ENCODE measurements at places on chromosomes 2 and 18. TPM values are rescaled to one million over a fixed set of nuclear protein-coding genes. Genes with fewer than 3 reads are reported as not detected.

The RGPD4 gene
- polyA plus RNA-seq, result not detected

The ALKAL2 gene
- 78.8 TPM for polyA plus RNA-seq

The DES gene
- polyA plus RNA-seq, result 58.4 TPM

The AMER3 gene
- 1.2 TPM for polyA plus RNA-seq

The L3MBTL4 gene
- 3.9 TPM for polyA plus RNA-seq

The SMPD4 gene
- polyA plus RNA-seq, result 94.4 TPM

The REG3A gene
- 0.88 TPM for polyA plus RNA-seq

The CUL3 gene
- polyA plus RNA-seq, result 80.8 TPM

The ABCB11 gene
- polyA plus RNA-seq, result 0.05 TPM

The INO80D gene
- polyA plus RNA-seq, result 5.6 TPM

The CPO gene
- polyA plus RNA-seq, result 5.7 TPM

The VSNL1 gene
- 13.0 TPM for polyA plus RNA-seq

The MOGAT1 gene
- polyA plus RNA-seq, result not detected

The MRPL44 gene
- 16.3 TPM for polyA plus RNA-seq

The PARD3B gene
- 1.9 TPM for polyA plus RNA-seq

The KCMF1 gene
- 11.6 TPM for polyA plus RNA-seq
